D341Med (cell line): ENCODE measurements at places on chromosomes 1 and 21.

GRCh38 chr1:37995751-37996345 lies 6.0 kb upstream of the SF3A3 start:
- DNase-seq = no peak

DNA sequence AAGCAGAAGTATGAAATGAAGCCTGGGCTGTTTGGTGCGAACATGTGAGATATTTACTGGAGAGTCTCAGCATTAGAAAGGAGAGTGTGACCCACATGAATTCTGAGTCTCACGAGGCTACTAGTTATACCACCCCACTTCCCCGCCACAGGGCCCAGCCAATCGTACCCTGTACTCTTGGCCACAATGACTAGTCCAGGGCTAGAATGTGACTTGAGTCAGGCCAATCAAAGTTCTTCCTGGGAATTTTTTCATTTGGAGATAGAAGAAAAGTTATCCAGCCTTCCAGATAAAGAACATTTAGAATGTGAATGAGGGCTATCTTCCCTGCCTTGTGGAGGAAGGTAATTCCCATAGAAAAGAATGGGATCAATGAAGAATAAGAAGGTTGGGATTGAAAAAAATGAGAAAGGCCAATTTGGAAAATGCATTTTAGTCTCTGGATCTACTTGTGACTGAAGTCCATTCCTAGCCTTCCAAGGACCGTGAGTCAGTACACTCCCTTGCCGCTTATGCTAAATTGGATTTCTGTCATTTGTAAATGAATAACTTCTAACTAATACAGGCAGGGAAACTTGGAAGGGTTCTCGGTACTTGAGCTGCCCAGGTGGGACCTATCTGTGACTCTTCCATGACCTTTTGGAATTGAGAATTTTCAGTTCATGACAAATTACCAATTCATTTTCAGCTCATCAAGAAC lies 12.3 kb upstream of the RIMKLA start:
- DNase-seq = no peak

- no peak for DNase-seq
These were observed 2.7 kb downstream of the MAPKAPK2 start for GRCh38 chr1:206687251-206687914.

DNA sequence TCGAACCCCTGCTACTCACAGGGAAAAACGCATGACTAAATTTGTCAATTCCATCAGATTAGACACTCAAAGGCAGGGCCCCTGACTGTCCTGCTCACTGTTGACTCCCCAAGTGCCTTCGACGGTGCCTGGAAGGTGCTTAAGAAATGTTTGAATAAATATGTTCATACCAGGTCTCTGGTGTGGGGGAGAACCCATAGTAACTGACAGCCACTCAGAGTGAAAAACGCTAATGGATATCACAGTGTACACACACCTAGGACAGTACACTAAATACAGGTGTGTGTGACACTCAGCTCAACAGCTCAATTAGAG lies 39.7 kb upstream of the WASF2 start:
- no peak for DNase-seq

DNA sequence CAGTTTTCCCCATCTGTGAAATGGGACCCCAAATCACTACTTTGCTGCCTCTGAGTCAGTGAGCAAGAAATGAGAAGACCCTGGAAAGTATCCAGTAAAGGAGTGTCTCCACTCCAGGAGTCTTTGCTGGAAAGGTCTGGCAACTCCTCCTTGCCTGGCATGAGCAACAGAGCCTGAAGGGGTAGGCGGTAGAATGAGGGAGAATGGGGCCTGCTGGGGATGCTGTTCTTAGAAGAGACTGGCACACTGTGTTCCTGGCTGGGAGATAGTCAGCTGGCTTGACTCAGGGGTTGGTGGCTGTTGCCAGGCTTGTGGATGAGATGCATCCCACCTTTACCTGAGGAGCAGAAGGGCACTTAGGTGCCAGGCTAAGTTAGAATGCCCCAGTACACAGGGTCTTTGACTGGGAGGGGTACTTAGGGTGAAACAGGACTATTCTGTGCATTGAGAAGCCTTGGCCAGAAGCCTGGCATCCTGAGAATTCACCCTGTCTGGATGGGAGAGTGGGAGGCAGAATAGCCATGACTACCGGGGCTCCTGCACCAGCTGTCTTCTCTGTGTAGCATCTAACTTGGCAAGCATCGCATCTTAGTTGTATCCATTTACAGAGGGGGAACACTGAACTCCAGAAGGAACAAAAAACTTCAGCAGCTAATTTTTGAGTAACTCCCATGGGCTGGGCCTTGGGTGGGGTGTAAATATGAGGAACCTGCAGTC lies 2.5 kb downstream of the MFSD2A start:
- no peak for DNase-seq

GRCh38 chr21:14864211-14865021 lies 200.4 kb downstream of the NRIP1 start:
- DNase-seq = peak; percentile 72

- peak; percentile 86 for DNase-seq
These were observed at the start of gene SELENON for GRCh38 chr1:25799935-25800702. Gene SELENON, plus strand, starts transcription at chr1:25800193. Its CDS starts 38 bp downstream, at chr1:25800231.

DNA sequence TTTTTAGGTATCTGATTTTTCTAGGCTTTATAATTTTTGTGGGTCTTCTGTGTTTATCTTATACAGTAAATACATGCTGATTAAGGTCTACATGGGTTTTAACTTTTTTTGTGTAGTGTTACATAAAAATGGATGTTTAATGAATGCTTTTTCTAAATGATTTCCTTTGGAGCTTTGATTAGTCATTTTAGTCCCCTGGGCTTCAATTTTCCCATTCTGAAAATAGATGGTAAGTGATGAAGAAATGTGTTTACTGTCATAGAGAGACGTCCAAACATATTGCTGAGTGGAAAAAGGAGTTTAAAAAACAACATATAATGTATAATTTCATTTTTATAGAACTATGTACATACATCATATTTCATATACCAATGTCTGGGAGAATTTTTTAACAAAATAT lies 140.9 kb upstream of the HMCN1 start:
- DNase-seq = no peak

DNA sequence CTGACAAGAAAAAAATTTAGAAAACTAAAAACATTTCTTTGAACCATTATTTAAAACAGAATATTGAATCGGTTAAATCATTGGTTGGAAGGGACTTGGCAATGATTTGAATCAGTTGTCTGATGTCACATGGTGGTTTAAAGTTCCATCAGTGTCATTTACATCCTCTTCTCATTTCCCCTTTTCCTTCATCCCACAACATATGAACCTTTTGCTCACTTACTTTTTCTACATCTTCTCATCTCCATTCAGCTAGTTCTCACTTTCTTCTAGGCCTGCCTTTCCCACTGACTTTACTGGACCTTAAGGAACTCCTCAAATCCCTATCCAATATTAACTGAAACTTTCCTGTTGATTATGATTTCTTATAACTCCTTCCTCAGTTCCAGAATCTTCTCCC lies 58.5 kb downstream of the PHACTR4 start:
- no peak for DNase-seq

DNA sequence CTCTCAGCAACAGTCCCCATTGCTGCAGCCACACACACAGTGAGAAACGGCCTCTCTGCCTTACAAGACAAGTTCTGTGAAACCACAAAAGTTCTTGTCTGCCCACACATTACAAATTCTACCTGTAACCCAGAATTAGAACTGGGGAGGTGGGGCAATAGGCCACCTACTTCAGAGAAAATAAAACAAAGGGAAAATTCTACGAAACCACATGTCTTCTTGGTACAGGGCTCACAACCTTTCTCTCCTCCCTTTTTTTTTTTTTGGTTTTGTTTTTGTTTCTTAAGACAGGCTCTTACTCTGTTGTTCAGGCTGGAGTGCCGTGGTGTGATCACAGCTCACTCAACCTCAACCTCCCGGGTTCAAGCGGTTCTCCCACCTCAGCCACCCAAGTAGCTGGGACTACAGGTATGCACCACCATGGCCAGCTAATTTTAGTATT lies 30.2 kb downstream of the LPAR3 start:
- DNase-seq = no peak

DNA sequence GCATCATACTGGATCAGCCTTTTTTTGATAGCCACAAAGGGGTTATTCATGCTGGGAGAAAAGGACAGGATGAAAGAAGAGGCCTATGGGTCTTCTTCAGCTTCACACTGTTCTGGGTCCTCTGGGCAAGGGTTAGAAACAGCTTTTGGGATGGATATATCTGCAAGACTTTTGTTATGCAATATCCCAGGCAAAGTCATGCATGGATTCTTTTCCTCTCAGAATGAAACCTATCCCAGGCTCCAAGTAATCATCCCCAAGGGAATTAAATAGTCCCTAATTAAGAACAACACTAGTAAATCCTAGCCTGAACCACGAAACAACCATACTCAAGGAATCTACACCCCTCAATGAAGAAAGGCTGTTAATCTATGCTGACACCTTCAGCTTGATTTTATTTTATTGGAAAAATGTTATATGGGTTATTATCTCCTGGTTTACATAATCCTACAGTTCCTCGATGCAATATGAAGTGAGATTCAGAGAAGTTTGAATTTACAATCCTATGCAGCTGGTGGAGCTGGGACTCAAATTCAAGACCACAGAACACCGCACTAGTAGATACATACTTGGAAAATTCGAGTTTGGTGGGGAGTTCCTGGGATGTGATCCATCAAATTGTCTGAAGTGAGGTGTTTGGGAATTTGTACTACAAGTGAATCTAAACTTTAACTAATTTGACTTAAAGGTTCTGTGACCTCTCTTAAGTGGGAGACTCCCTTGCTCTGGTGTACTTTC lies 338.6 kb downstream of the TBX15 start:
- DNase-seq = no peak

DNA sequence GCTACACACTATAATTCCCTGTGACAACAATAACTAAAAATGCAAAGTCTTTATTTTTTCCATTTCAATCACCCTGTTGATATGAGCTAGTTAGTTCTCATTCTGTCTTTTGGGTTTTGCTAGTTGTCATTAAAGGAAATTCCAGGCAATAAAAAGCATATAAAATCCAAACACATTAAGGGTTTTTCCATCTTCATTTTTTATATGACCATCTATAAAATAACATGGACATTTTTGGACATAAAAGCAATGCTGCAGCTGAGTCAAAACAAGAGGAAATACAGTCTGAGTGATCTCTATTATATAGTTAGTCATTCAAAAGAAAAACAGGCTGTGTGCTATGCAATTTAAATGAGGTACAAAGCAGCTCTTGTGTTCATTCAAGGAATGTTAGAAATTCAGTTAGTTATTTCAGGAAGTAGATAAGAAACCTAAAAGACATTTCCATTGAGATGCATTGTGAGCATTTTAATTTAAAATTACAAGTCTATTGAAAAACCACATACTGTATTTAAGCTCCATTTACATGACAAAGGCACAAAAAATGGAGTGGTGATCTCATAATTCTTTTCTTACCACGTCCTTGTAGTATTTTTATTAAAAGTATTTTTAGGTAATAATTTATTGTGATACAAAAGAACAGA lies 67.3 kb upstream of the BCL10 start:
- no peak for DNase-seq

GRCh38 chr1:36211841-36212240 lies 12.4 kb upstream of the THRAP3 start:
- DNase-seq = no peak

GRCh38 chr1:208291923-208292711 lies 47.9 kb upstream of the PLXNA2 start:
- DNase-seq = no peak

- DNase-seq = no peak
These were observed 31.8 kb downstream of the KCNK2 start for GRCh38 chr1:215114154-215114933.

DNA sequence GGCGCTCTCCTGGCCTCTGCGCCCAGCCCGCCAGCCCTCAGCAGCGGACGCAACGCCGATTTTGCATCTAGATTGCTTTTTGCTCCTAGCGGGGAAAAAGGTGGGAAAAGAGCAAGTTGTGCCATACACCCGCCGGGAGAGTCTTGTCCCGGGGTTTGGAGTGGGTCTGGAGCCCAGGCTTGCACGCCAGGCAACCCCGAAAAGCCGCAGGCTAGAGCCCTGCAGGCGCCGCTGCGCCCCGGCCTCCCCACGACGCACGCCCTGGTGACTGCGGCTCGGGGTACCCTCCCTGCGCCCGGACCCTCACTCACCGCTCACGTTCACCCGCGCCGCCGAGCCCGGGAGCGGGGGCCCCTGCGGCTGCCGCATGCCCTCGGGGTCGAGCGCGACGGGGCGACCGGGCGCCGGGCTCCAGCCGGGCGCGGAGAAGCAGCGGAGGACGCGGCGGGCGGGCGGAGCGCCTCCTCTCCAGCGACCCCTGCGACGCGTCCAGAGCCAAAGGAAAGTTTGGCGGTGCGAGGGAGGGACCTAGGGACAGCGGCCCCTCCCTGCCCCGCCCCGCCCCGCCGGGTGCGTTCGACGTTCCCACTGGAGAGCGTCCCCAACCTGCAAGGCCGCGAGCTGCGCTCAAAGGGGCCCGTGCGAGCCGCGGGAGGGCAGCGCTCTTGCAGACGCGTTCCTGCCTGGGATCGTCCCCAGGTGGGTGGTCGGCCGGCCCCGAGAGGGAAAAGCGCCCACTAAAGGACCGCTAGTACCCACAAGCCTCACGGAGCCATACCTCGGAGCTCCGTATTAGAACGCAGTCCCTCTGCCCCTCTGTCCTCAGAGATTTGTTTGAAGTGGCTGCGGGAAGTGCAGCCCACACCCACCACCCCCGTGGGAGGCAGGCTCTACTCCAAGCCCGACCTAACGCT lies at the start of gene LPAR3:
Gene LPAR3, minus strand, starts transcription at position 502 of the 914 bp plus-strand sequence. CDS start 27,086 bp downstream, outside the sequence.
- DNase-seq = peak; percentile 65

- DNase-seq = peak; percentile 51
These were observed 1.5 kb downstream of the PHGDH start for GRCh38 chr1:119713039-119713748.

DNA sequence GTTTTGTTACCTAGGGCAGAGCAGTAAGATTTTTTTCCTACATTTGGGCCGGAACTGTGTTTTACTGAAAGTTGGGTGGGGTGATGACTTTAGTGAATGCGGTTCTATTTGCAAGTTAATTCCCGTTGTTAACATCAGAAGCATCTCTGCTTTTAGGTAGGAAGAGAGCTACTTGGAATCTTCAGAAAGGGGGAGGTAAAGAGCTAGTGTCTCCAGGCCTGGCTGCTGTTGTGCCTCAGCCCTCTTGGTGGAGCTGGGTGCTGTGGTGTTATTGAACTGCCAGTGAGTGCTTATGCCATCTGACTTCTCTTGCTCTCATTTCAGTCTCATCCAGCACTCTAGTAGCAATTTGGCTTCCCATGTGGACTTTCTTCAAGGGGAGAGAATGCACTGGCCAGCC lies 3.4 kb downstream of the KDM4A start:
- peak; percentile 52 for DNase-seq

GRCh38 chr21:35207322-35207721 lies 158.2 kb upstream of the RUNX1 start:
- no peak for DNase-seq

DNA sequence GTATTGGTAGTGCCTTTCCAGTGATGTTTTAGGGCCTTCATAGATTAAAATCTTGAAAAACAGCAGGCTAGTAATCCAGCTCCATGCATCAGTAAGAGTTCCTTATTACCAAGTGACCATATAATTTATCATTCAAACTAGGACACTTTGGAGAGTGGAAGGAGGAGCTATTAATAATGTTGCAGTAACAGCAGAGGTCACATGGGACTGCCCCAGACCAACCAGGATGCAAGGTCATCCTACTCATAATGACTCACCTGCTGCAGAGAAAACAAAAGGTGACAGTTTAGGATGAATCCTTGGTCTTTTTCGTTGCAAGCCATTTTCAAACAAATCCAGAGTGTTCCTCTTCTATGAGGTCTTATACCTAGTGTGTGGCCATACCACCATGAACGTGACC lies 187.4 kb downstream of the NUF2 start:
- DNase-seq = no peak

GRCh38 chr1:232841823-232842565 lies 36.8 kb downstream of the MAP10 start:
- no peak for DNase-seq
